ENCODE measurements at places on chromosomes 4 and X.

DNA sequence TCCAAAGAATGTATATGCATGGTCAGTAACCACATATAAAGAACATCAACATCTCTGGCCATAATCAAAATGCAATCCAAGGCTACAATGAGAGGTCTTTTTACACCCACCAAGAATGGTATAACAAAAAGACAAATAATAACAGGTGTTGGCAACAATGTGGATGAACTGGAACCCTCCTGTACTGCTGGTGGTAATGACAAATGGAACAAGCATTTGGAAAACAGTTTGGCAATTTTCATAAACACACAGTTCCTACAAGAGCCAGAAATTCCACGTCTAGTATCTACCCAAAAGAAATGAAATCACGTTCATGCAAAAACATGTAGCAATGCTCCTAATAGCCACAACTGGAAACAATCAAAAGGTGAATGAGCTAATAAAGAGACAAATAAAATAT, 11.7 kb downstream of the UGT2B4 start:
- DNase-seq: no peak

DNA sequence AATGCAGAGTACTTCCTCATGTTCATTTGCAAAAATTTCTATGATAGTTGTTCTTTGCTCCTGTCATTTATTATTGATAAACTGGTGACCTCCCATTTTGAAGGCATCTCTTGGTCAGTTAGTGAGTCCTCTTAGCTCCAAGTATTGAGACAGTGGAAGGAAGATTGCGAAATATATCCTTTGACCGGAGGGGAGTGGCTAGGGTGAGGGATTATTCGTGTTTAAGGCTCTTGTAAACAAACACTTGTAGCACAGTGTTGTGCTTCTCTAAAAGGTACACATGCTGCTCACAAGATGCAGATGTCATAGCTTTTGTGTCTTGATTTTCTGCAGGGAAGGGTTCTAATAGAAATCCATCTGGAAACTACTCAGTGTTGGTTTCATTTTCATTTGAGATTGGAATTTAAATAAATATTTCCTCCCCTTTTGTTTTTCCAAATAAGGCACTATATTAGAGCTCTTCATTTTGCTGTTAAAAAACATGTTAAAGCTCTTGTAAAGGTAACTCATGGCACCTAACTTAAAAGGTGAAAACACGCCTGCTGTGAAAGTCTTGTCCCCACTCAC, 21.8 kb downstream of the TXLNG start:
- DNase-seq: no peak

DNA sequence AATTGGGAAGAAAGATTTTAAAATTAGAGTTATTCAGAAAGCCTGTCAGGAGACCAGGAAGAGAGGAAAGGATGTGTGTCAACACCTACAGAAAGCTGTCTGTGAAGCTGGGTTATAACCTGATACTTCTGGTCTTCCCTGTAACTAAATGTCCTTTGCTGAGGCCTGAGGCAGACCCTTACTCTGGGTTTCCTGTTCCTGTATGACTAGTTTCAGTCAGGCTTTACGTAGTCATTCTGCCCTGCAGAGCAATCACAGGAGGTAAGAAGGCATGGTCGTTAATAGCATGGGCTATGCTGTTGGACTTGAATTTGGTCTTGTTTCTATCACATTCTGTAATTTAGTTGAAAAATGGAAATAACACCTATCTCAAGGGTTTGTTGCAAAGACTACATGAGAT, 110.5 kb upstream of the IGFBP7 start:
- no peak for DNase-seq

DNA sequence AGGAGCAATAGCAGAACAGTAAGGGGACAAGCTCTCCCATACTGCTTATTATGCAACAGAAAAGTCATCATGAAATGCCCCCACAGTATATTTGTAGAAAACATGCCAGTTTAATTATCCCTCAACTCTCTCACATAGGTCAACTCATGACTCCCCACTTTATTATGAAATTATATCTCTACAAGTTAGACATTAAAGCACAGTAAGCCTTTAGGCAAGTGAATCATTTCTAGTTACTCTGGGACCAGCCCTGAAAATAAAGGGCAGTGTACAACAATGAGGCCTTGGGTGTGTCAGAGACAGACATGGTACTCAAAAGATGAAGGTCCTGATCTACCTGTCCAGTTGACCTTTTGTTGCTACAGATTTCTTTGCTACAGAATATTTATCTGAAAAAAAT, 191.9 kb downstream of the FBXW7 start:
- DNase-seq: no peak

DNA sequence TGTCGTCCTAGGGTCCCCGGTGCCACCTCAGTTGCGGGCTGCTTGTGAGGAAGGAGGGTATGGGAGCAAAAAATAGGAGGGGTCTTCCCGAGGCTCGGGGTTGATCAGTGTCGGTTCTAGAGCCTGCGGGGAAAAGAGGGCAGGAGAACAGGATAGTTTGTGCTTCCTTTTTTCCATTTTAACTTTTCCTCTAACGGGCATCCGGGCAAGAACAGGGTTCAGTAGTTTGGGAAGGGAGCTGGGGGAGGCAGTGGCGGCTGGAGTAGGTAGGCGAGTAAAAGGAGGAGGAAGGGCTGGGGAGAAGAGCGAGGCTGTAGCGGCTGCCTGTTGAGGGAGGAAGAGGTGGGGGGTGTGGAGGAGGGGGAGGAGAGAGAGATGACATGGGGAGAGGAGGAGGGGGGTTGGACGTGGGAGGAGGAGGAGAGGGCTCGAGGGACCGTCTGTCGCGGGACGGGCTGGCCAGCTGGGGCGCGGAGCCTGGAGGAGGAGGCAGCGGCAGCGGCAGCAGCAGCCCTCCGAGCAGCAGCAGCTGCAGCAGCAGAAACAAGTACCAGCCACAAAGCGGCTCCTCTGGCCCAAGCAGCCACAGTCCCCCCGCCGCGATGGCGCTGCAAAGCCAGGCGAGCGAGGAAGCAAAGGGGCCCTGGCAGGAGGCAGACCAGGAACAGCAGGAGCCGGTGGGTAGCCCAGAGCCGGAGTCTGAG, at the start of gene SLC16A2:
TSS of gene SLC16A2 (plus strand) at position 458 of the 704 bp plus-strand sequence. CDS start at position 603, 145 bp downstream.
- peak; percentile 26 for DNase-seq

GRCh38 chr4:91058345-91058744, 931.2 kb downstream of the CCSER1 start:
- DNase-seq: no peak

DNA sequence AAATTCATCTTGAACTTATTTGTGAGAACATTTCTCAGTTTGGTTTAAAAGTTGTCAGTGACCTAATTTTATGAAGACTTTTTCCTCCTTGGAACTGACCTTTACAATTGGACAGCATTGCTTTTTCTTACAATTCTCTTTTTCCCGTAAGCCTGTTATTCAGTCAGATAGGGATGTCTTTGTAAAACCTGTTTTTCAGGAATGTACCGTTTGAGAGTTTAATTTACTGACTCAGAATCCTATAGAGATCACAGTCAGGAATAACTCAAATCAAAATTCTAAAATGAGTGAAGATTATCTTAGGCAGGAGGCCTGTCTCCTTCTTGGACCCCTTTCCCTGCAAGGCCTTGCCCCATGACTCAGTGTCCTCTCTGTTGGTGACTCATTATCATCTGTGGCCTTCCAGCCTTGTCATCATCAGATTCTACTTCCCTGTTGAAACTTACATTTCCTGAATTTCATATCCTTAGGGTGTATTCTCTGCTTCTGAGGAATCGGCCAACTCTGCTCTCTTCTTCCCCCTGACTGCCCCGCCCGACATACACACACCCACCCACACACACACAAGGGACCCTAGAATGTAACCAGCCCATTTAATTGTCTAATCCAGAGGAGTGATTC, 99.8 kb downstream of the ARHGAP10 start:
- no peak for DNase-seq

GRCh38 chr4:152708361-152708760, 28.6 kb upstream of the TMEM154 start:
- DNase-seq: no peak

DNA sequence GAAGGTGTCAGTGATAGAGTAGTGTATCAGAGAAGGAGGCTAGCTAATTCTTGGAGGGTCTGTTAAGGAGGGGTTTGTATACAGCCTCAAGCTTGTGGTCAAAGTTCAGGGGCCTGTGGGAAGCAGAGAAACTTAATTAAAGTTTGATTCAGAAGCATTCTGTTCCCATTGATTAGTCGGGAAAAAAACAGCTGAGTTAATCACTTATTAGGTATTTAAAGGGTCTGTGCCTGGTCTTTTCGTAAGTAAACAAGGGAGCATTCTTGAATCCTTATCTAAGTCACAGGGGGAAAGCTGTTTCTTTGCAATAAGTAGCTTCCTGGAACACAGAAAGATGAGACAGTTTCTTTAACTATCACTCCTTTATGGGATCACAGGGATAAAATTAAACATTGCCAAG, 492.1 kb downstream of the PCDH10 start:
- no peak for DNase-seq

- no peak for DNase-seq
Observed at GRCh38 chrX:37754516-37754915, 25.3 kb upstream of the CYBB start.

DNA sequence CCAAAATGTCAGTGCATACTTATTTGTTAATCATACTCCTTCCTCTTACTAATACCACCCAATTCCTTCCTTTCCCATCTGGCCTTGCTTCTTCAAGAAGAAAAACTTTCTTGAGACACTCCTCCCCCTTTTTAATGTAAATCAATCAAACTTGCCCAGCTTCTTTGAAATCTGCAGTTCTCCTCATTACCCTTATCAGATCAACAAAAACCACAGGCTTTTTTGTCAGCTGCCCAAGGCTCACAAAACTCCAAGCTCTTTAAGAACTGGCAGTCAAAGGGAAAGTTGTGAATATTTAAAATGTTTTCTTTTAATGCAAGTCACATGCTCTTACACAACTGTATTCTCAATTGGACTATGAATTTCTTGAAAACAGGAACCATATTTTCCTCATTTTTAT, 11.3 kb upstream of the MYOZ2 start:
- DNase-seq: no peak

- DNase-seq: no peak
Observed at GRCh38 chr4:139208404-139208945, 31.5 kb upstream of the ELF2 start.

DNA sequence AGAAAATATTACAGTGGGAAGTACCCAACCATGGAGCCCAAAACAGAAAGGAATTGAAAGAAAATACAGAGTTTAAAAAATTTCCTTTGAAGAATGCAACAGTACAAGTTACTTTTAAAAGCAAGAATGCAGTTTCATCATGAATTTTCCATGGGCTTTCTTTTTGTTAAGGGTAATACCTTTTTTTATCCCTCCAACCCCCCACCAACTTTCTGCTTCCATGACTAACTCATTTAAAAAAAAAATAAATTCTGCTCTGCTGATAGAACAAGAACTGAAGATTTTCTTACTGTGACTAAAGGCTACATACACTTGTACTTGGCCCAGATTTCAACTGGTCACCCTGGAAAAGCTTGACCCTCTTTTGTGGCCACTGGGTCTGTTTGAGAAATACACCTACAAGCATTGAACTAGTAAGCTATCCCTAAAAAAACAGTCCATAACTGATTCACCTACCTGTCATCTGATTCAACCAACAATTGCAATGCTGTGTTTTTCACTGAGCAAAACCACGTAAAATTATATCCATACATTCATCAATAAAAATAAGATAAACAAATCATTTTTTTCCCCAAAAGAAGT, 214.2 kb downstream of the NSUN7 start:
- DNase-seq: no peak

GRCh38 chr4:6893449-6894085, 16.1 kb upstream of the TBC1D14 start:
- DNase-seq: no peak

DNA sequence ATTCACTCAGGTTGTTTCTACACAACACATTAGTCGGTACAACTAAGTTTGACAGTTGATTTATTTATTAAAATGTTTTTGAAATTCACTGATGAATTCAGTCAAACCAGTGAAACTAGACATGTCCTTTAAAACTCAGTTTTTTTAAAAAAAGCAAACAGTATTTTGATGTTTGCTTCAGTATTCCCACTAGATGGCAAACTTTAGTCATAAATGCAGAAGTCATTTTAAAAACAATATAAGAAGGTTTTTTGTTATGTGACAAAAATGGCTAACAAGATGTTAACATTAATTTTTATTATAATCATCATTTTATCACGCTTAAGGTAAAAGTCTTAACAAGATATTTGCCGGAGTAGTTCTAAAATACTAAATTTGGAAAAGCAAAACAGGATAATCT, 1337.8 kb upstream of the DIAPH2 start:
- no peak for DNase-seq

GRCh38 chr4:10093801-10094552, 22.6 kb downstream of the WDR1 start:
- DNase-seq: no peak

DNA sequence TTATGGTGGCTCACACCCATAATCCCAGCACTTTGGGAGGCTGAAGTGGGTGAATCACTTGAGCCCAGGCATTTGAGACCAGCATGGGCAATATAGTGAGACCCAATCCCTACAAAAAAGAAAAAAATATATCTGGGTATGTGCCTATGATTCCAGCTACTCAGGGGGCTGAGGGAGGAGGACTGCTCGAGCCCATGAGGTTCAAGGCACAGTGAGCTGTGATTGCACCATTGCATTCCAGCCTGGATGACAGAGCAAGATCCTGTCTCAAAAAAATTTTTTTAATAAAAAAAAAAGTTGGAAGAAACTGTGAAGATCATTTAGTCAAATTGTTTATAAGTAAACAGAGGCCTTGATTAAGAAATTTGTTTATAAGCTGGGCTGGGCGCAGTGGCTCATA, 39.7 kb downstream of the KLHL8 start:
- DNase-seq: no peak

DNA sequence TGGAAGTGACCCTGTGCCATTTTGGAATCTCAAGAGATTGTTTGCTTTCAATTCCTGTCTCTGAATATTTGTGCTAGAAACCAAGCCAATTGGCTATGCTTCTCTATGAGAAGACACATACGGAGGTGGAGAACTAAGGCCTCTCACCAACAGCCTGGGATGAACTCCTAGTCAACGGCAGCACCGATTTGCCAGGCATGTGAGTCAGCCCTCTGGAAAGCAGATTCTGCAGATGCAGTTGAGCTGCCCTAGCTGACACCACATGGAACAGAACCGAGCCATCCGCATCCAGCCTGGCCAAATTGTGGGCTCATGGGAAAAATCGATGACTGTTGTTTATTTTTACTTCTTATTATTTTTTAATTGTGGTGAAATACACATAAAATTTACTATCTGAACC, 58.2 kb upstream of the WDFY3 start:
- no peak for DNase-seq

GRCh38 chrX:150451953-150452352, 88.8 kb downstream of the MAMLD1 start:
- DNase-seq: no peak

DNA sequence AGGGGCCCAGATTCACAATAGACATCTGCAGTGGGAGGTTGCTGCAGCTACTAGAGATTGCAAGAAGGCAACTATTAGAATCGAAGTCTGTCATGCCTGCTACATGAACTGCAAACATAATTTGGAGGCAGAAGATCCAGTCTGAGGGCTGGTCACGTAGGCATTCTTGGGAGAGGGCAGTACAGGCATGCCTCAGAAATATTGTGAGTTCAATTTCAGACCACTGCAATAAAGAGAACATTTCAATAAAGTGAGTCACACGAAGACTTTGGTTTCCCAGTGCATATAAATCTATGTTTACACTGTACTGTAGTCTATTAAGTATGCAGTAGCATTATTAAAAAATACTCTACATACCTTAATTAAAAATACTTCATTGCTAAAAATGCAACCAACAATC, 585.8 kb upstream of the FAT1 start:
- no peak for DNase-seq

- no peak for DNase-seq
Observed at GRCh38 chr4:95898226-95898625, 58.3 kb downstream of the PDHA2 start.

GRCh38 chr4:174531486-174531885, 9.2 kb upstream of the HPGD start:
- DNase-seq: no peak

- no peak for DNase-seq
Observed at GRCh38 chr4:40185830-40186664, 10.8 kb upstream of the RHOH start.
